ENCODE measurements at places on chromosomes 6 and 20. TPM values are rescaled to one million over a fixed set of nuclear protein-coding genes. Genes with fewer than 3 reads are reported as not detected.

The DEFB118 gene
- total RNA-seq: not detected

- DNase-seq: peak; percentile 46
Observed at GRCh38 chr6:144215402-144215931, 65.2 kb downstream of the STX11 start.

DNA sequence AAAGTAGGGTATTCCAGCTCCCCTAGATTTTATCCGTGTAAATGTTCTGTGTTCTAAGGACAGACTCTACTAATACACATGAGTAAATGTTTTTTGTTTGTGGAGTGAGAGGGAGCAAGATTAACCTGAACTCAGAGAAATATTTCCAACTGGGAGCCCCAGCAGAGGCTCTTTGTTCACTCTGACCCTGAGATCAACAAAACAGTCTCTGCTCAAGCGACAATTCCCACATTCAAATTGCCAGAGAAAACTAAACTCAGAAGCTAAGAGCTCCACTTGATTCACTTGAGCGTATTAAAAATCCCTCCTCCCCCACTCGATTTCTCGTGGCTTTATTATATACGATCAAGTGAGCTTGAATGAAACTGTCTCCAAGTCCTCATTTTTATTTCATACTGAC lies 413.9 kb upstream of the JARID2 start:
- no peak for DNase-seq

GRCh38 chr20:17868151-17868550 lies 100.4 kb downstream of the SNX5 start:
- DNase-seq: no peak

The BEND6 gene
- 34.8 TPM for total RNA-seq

The SNAP25 gene
- 0.65 TPM for total RNA-seq

The STX11 gene
- 0.16 TPM for total RNA-seq

GRCh38 chr6:146040360-146040759 lies 11.5 kb downstream of the GRM1 start:
- no peak for DNase-seq

DNA sequence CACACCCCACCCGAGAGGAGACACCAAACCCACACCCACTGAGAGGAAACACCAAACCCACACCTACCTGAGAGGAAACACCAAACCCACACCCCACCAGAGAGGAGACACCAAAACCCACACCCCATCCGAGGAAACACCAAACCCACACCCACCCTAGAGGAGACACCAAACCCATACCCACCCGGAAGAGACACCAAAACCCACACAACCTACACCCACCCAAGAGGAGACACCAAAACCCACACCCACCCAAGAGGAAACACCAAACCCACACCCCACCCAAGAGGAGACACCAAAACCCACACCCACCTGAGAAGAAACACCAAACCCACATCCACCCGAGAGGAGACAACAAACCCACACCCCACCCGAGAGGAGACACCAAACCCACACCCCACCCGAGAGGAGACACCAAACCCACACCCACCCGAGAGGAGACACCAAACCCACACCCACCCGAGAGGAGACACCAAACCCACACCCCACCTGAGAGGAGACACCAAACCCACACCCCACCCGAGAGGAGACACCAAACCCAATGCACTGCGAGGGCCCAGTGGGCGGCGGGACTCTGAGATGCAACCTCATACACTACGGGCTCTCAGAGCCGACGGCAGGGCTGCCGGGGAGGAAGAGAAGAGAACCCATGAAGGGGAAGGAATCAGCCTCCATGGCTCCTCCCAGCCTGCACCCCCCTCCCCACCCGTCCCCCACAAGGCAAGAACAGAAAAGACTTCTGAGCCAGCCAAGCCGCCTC lies 83.3 kb downstream of the TAF4 start:
- DNase-seq: no peak

The PGC gene
- not detected for total RNA-seq

- no peak for DNase-seq
Observed at GRCh38 chr20:18005170-18005989, 36.6 kb downstream of the MGME1 start.
